ENCODE measurements at places on chromosomes 4 and X.

GRCh38 chr4:188177997-188178675 is 38.9 kb downstream of the TRIML1 start:
- no peak for DNase-seq

DNA sequence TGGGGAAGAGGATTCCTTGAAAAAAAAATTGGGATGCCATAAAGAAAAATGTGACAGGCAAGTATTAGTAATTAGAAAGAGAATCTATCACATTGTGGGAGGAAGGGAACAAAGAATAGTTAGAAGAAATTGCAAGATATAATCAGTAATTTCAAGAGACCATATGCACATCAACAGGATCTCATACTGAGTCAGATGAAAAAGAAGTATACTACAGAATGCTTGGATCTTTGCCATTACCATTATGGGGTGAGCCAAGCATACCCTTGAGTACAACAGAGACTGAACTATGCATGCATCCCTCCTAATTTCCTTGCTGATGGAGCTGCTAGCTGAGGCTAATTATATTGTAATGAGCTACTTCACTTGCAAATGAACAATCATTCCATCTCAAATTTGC is 287.6 kb downstream of the PAPSS1 start:
- DNase-seq = no peak

GRCh38 chr4:129604632-129605255 is 508.8 kb downstream of the C4orf33 start:
- no peak for DNase-seq

- DNase-seq = no peak
Observed at GRCh38 chrX:20567108-20567507, 300.4 kb upstream of the RPS6KA3 start.

DNA sequence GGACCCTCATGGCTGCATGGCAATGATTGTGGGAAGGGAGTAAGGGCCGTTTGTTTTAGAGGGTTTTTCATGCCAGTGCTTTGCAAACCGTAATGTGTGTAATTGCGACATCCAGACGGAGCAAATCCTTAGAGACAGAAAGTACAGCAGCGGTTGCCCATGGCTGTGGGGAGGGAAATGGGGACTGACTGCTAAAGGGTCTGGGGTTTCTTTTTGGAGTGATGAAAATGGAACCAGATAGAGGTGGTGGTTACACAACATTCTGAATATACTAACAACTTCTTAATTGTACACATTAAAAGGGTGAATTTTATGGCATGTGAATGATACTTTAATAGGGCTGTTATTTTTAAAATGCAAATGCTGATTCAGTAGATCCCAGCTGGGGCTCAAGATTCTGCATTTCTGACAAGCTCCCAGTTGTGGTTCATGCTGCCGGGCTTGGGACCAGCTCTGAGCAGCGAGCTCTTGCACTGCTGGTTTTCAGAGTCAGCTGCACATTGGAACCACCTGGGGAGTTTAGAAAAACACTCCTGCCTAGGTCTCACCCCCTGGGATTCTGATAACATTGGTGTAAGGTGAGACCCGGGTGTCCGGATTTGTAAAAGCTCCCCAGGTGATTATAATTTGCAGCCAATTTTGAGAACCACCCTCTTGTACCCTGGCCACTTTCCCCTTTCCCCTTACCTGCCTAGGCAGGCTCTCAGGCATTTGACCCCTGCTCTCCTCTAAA is 47.7 kb downstream of the PRPS1 start:
- DNase-seq = no peak

DNA sequence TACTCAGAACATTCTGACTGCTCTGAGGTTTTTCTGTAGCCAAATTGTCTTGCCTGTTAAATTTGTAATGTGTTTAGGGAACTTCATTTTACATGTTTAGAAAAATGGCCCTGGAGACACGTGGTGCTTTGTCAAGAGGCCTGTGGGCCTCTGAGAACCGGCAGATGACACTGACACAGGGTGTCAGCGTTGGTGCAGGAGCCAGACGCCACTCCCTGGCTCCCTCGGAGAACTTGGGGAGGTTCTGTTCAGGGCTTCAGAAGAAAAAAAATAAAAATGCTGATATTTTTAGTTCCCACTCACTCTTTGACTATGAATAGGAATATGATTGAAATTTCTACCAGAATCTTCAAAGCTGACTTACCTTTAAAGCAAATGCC is 190.9 kb upstream of the GATB start:
- no peak for DNase-seq

Measured in activated T-cell treated with anti-CD3 and anti-CD28 coated beads, Interleukin-2, amount 50 U/mL, for 48 hours (primary cell).